ENCODE measurements at places on chromosomes 7 and 10. TPM values are rescaled to one million over a fixed set of nuclear protein-coding genes. Genes with fewer than 3 reads are reported as not detected.

Gene LLCFC1
- total RNA-seq = not detected

Gene GPR26
- total RNA-seq = not detected

Gene LIPF
- not detected for total RNA-seq

Gene SPDYE11
- total RNA-seq = not detected

Gene IGFBP3
- 9.4 TPM for total RNA-seq

Gene ZNF117
- total RNA-seq = 4.0 TPM

Gene EPDR1
- total RNA-seq = not detected

Gene TRAPPC14
- 96.5 TPM for total RNA-seq

Gene ST8SIA6
- 0.95 TPM for total RNA-seq

Gene ELFN1
- total RNA-seq = not detected

All from naive thymus-derived CD4-positive, alpha-beta T cell (primary cell).